Erythroblast (primary cell): ENCODE measurements at places on chromosomes 16 and 17.

GRCh38 chr17:75731716-75732498, 10.6 kb downstream of the ITGB4 start:
- DNase-seq: no peak

- no peak for DNase-seq
Observed at GRCh38 chr16:65540901-65541300, 419.0 kb upstream of the CDH11 start.

DNA sequence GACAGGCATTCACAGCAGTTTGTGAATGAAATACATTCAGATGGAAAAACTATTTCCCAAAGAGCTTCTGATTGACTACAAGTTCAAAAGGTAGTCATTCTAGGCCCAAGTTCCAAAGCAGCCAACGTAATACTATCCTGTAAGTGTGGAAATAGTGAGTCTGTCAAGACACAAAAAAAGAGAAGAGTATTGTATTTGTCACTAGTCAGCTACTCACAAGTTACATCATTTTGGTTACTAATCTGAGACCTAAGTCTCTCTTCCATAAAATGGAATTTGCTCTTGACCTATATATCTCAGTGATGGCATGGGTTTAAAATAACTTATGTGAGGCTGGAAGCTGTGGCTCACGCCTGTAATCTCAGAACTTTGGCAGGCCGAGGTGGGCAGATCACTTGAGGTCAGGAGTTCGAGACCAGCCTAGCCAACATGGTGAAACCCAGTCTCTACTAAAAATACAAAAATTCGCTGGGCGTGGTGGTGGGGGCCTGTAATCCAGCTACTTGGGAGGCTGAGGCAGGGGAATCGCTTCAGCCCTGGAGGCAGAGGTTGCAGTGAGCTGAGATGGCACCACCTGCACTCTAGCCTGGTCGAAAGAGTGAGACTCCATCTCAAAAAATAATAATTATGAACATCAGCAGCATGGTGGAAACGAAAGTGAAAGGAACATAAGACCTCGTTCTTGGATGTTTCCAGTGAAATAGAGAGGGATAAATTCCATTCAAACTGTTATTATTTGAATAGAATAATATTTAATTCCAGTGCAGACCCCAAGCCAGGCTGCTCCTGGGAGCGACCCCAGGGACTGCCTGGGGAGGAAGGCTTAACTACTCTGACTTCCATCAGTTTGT, 2.9 kb downstream of the CMC2 start:
- peak; percentile 26 for DNase-seq

DNA sequence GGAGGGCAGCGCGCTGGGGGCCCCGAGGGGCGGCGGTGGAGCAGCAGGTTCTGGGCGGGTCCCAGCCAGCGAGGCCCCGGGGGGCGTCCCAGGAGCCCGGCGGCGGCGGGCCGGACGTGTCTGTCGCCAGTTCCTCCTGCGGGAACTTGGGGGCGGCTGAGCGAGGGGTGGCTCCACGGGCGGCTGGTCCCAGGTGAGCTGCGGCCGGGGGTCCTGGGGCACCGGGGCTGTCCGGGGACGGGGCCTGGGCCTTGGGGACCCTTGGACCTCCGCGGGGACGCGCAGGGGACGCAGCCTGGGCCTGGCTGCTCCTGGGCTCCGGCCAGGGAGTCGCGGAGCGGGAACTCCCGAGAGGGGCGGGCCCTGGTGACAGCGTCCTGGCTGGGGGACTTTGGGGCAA, 54.2 kb upstream of the ZNF267 start:
- DNase-seq: no peak

- no peak for DNase-seq
Observed at GRCh38 chr17:67685351-67685750, 32.4 kb upstream of the NOL11 start.

DNA sequence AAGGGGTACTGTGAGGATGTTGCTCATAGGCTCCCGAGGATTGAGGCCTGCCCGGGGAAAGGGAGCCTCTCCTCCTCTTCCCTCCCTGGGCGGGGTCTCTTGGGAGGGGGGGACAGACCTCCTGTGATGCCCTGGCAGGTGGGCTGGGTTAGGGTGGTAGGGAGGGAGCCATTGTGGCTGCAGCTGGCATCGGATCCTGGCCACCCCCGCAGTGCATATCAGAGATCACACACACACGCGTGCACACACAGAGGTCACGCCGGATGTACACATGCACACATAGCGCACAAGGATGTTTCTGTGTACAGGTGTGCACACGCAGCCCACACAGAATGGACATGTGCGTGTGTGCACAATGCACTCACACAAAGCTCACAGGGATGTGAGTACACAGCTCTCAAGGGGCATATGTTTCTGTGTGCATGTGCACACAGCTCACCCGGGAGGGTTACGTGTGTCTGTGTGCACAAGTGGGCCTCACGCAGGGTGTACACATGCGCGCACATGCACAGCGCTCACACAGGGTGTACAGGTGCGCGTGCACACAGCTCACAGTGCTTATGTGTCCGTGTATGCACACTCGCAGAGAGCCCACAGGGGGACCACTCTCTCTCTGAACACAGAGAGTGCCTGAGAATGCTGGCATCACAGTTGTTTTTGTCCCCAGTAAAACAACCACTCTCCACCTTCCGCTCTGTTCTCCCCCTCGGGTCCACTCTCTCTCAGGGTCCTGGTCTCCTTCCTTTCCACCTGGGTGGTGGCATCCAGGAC, 2.4 kb downstream of the GJD3 start:
- DNase-seq: no peak

DNA sequence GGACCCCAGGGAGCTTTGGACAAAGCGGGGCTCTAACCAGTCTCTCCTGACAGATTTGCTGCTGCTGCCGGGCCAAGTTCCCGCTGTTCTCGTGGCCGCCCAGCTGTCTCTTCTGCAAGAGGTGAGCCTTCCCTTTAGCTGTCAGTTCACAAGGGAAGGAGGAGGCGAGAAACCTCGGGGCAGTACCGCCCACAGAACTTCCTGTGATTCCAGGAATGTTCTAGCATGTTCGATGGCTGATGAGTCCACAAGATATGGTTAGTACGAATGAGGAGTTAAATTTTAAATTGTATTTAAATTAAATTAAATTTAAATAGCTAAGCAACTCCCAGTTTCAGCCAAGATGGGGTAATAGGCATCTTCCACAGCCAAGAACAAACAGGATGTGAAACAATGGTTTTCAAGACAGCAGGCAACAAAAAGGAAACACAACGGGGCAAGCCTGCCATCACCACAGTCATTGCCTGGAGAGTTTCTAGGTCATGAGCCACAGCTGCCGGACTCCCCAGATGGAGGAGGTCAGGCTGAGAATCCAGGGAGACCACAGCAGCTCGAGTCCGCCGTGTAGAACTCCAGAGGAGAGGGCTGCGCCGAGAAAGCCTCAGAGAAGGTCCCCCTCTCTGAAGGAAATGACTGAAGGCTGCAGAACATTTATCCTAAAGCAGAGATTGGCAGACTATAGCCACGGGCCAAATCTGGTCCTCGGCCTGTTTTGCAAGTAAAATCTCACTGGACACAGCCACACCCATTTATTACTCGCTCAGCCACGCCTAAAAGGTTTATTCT, 9.5 kb upstream of the TCF25 start:
- no peak for DNase-seq

DNA sequence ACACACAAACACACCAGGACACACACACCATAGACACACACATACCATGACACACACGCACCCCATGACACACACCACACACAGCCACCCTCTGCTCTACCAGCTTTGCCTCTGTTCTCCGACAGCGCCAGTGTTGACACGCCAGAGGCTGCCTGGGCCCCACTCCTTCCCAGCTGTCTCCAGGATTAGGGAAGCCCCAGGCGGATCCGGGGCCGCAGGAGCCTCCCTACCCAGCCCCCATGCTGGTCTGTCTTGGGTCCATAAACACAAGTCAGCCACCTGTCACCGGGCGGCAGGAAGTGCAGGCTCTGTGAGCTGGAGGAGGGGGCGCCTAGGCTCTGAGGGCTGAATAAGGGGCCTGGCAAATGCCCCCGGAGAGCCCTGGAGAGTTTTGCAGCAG, 10.5 kb downstream of the TBC1D16 start:
- no peak for DNase-seq

DNA sequence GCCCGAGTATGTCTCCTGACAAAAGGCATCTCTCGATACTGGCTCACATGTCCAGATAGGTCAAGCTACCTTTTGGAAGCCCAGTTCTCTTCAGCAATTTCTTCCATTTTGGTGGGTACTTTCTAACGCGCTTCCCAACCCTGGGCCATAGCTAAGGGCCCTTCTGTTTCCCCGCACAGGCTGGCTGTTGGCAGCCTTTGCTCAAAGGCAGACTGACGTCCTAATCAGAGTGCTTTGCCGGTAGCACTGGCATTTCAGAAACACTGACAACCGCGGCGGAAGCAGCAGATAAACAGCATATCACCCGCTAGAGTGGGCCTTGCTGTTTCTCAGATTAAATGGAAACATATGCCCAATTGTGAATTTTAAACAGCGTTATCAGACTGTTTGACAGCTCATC, 49.3 kb upstream of the MPHOSPH6 start:
- DNase-seq: no peak

DNA sequence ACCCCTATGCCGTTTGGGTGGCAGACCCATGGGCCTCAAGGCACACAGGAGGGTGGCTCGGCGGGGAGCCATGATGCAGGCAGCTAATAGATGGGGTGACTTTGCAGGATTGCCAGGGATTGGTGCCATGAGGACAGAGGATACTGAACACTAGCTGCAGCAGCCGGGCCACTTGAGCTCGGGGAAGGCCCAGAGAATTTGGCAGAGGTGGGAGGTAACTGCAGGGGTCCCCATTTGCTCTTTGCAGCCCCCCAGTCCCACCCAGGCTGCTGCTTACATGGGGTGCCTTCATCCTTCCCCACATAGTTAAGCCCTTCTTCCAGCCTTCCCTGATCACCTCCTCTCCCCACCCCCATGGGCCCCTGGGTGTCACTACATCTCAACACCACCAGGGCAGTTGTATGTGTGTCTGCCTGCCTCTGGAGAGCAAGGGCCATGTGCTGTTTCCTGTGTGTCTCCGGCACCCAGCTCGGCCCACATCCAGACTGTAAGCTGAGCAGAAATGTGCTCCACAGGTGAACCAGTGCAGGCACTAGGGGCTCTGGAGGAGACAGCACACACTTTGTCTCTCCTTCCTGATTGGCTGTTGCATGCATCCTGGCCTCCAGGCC, 52.0 kb downstream of the SREBF1 start:
- peak; percentile 22 for DNase-seq

GRCh38 chr17:50052822-50053653, 2.9 kb upstream of the ITGA3 start:
- DNase-seq: no peak

DNA sequence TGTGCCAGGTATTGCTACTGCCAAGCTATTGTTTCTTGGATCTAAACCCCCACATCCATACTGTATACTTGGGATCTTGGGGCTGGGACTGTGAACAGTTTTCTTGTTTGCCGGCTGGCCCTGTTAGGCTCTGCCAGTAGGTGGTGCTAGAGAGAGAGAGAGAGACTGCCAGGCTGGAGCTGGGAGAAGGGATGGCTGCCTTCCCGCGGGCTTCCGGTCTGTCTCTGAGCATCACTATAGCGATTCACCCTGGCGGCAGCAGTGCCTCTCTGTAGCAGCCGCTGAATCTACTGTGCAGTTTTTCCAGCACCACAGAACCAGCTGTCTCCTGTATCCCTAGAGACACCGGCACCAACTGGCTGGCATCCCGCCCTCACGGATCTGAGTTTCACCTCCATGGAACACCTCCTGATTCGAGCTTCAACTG, 201.2 kb downstream of the UTP18 start:
- DNase-seq: peak; percentile 20

DNA sequence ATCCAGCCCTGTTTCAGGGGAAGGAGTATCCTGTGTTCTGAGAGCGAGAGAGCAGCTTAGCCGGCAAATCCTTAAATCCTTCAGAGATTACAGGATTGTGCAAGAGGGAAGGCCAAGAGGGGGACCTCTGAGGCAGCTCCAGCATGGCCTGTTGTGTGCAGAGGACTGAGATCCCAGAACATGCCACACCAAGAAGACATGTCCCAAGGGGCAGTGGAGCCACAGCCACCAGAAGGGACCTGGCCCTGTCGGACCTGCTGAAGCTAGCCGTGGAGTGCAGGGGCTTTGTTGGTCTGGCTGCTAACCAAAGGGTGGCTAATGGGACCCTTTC, 1.6 kb upstream of the MRC2 start:
- no peak for DNase-seq

GRCh38 chr16:79543219-79543618, 57.3 kb downstream of the MAF start:
- DNase-seq: no peak

- peak; percentile 54 for DNase-seq
Observed at GRCh38 chr17:82647593-82648164, 565 bp downstream of the WDR45B start.

GRCh38 chr17:6497496-6498221, 53.4 kb downstream of the PIMREG start:
- no peak for DNase-seq

GRCh38 chr16:47079860-47080259, 63.9 kb downstream of the NETO2 start:
- no peak for DNase-seq

GRCh38 chr16:15434079-15434424, 336 bp upstream of the BMERB1 start:
- DNase-seq: no peak

DNA sequence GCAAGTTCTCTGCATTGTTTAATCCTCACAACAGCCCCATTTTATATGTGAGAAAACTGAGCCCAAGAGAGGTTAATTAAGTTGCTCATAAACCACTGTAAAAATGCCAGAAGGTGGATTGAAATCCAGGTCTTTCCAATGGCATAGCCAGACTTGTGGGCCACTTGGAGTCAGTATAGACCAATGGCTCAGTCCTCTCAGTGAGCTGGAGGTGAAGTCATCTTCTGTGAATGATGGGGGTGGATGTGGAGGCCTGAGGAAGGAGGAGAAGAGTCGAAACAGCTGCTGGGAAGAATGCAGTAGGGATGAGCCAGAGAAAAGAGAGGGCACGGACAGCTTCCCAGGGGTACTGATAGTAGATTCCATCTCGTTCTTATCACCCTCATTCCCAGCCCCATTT, 213.4 kb downstream of the SOX9 start:
- no peak for DNase-seq

DNA sequence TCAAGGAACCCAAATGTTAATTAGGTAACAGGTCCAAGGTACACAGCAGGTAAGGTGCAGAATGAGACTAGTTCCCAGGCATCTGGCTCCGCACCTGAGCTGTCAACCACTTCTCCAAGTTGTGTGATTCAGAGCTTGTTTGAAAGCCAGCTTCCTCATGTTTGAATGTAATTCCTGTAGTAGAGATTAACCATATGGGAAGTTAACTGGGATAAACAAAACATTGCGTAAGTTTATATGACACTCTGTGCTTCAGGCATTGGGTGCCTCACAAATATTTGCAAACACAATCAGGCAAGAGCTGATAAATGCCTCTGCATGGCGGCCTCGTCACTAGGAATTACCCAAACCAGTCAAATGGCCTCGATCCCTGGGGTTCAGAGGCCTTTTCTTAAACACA, 27.9 kb upstream of the CPHXL start:
- no peak for DNase-seq

GRCh38 chr17:82094931-82095776, 2.9 kb downstream of the FASN start:
- no peak for DNase-seq

- DNase-seq: no peak
Observed at GRCh38 chr17:12320286-12320685, 299.6 kb downstream of the MAP2K4 start.
